H1 (cell line): ENCODE measurements at places on chromosomes 6 and 20. TPM values are rescaled to one million over a fixed set of nuclear protein-coding genes. Genes with fewer than 3 reads are reported as not detected.

C20orf202 gene
- polyA plus RNA-seq = 0.11 and 0.12 TPM in 2 replicates

GNAS gene
- 1,613 and 2,238 TPM in 2 replicates for polyA plus RNA-seq

GPR6 gene
- 0.18 and 0.31 TPM in 2 replicates for polyA plus RNA-seq

KCNK16 gene
- polyA plus RNA-seq = not detected in 2 replicates

NFATC2 gene
- polyA plus RNA-seq = 0.25 and 0.27 TPM in 2 replicates

TFAP2A gene
- 0.23 and 0.24 TPM in 2 replicates for polyA plus RNA-seq

C6orf15 gene
- polyA plus RNA-seq = 0.06 TPM in 1 of 2 replicates, not detected in the other

FILIP1 gene
- 2.0 and 2.4 TPM in 2 replicates for polyA plus RNA-seq

FABP7 gene
- polyA plus RNA-seq = 3.6 and 10.6 TPM in 2 replicates

C6orf163 gene
- polyA plus RNA-seq = 0.35 and 0.36 TPM in 2 replicates

RBBP8NL gene
- polyA plus RNA-seq = 0.48 and 0.88 TPM in 2 replicates

RBPJL gene
- polyA plus RNA-seq = 1.3 and 1.5 TPM in 2 replicates

DCDC2 gene
- 0.03 TPM in 2 replicates for polyA plus RNA-seq

ATG5 gene
- polyA plus RNA-seq = 10.2 and 18.2 TPM in 2 replicates

TMEM239 gene
- polyA plus RNA-seq = not detected in 2 replicates

LMBRD1 gene
- 4.8 and 9.1 TPM in 2 replicates for polyA plus RNA-seq
